Cerebellar cortex (tissue), 1 donor: ENCODE measurements at places on chromosomes 7 and 10.
A peak's percentile ranks its signal among the peaks of the same experiment; 100 is the strongest.

GRCh38 chr7:100211342-100211780, 8.4 kb upstream of the PVRIG start:
- DNase-seq = no peak

- no peak for DNase-seq
These were observed 100.5 kb upstream of the SDK1 start for GRCh38 chr7:3200504-3200903.

DNA sequence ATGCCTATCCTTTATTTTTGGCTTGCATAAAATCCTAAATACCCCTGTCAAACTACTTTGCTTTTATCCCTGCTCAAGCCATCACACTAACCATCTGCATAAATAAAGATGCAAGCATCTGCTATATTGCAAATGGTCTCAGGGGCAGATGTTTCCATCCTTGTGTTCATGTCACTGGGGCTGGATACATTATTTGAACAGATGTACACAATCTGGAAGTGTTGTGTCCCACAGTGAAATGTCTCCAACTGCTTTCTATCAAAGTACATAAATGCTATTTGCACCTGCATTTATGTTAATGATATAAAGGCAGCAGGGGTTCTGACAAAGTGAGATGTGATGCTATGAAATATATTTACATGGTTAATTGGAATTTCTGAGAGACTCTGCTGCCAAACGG, 163.1 kb downstream of the ZNF438 start:
- DNase-seq = no peak

GRCh38 chr7:106947244-106947728, 82.2 kb downstream of the PIK3CG start:
- peak; percentile 80 for DNase-seq

DNA sequence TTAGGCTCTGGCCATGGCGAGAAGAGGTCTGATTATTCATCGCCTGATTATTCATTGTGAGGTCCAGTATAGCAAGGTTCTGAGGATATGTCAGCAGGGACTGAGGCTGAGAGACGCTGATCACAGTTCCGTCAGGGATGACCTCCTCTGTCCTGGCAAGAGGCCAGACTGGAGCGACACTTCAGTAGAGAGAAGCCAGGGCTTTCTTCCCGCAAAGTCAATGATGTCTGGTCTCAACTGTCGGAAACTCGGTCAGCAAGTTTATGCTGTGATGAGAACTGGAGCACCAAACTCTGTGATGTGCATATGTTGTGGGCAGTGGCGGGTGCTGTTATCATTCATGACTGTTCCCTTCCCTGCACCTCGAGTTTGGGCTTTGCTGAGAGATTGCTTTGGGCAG, 29.0 kb upstream of the GNA12 start:
- DNase-seq = no peak

- no peak for DNase-seq
These were observed 12.9 kb downstream of the AGK start for GRCh38 chr7:141563956-141564623.

- no peak for DNase-seq
These were observed 11.1 kb downstream of the HTR7 start for GRCh38 chr10:90846746-90847145.

GRCh38 chr10:62264702-62265436, 3.8 kb downstream of the RTKN2 start:
- peak; percentile 69 for DNase-seq

- DNase-seq = no peak
These were observed 302.0 kb downstream of the TFEC start for GRCh38 chr7:115728518-115728917.

- DNase-seq = no peak
These were observed 102.5 kb downstream of the SAMD9 start for GRCh38 chr7:93015101-93015778.

DNA sequence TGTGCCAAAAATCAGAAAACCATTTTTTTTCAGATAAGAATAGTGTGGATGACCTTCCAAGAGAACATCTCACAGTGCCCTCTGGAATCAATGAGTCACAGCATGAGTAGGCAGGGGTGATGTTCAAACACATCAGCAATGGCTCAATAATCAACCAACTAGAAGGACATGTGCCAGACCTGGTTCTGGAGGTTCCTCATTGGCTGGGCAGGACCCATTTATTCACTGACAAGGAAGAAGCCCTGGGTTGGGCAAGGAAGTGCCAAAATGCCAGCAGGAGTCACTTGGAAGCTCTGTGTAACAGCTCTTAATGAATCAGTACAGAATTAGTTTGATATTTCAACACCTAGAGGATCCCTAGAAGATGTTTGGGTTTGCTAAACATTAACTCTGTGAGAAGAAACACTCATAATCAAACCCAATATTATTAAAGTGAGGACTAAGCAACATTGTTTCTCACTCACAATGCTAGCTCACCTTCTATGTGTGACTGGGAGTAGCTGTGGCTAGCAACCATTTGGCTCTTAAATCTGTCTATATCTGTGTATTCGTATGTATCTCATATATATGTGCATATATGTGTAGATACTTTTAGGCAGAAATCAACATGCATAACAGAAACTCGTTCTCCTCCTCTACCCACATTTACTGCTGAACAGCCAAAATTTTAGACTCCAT, 72.3 kb upstream of the APBB1IP start:
- DNase-seq = no peak

GRCh38 chr10:112148331-112148730, 35.2 kb downstream of the GPAM start:
- DNase-seq = no peak

DNA sequence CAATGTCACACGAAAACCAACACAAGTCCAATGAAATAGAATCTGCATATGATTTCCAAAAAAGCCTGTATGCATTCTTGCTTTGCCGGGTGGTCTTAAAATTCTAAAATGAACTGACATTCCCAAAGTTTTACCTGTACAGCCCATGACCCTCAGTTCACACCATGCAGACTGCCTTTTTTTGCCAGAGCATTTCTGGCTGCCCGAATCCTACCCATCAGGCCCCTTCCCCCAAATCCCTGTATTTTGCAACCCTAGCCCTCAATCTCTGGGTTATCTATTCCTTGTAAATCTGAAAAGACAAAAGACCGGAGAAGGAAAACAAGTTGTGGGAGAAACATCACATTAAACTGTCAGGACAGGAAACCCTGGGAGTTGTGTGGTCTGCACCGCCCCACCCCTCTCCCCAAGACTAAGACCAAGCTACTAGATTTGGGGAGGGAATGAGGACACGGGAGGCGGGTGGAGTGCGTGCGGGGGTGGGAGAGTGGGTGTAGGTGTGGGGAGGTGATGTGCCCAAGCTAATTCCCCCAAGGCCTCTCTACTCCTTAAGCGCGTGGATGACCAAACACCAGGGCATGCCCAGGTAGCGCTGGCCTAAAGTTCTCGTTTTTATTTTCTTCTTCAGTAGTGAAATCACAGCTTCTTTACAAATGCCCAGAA, 1.4 kb downstream of the JCAD start:
- no peak for DNase-seq

DNA sequence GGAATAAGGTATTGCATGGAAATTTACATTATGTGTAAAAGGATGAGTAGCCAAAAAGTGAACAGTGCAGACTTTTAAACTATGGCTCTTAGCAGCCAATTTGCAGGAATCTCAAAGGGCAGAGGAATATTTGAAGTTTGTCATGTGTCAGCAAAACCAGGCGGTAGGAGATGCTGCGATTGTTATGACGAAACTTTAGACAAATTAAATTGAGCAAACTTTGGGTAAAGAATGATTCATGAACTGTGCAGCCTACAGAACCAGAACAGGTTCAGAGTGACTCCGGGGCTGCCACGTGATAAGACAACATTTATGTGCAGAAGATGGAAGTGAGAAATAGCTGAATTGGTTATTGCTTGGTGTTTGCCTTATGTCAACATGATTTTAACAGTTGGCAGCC, 39.2 kb upstream of the CCDC6 start:
- DNase-seq = no peak

GRCh38 chr7:131107337-131108211, 220.1 kb upstream of the MKLN1 start:
- DNase-seq = peak; percentile 90

DNA sequence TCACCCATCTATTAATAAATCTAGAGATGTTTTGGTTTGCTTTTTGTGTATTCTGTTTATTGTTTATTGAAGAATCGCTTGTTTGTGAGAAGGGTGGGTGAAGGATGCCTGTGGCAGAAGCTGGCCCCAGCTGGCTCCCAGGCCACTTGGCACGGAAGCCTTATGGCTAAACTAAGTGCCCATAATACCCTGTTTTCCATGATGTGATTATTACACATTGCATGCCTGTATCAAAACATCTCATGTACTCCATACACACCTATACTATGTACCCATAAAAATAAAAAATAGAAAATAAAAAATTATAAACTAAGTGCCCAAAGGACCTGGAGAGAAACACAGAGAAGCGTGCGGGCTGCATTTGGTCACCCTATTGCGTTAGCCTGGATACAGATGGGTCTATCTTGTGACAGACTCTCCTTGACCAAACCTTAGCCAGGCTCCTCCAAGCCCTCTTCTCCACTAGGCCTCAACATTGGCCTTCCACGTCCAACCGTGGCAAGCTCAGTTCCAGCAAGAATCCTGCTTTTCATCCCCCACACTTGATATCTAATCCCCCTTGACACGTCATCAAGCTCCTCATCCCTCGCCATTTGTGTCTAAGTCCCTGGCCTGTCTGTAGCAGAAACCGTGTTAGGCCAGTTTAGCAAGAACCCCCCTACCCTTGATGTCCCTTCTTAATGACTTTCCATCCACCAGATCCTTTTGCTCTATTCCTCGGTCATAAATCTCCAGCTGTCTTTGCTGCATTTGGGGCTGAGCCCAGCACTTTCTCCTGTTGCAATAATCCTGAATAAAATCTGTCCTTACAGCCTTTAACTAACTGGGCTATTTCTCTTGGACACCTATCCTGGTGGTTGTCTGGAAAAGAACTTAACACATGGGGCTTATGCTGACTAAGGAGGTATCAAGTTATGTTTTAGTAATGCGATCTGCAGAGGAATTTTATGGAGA, 245.2 kb downstream of the TNS3 start:
- DNase-seq = no peak

GRCh38 chr10:58820386-58820785, 307.7 kb downstream of the BICC1 start:
- no peak for DNase-seq

GRCh38 chr10:125344573-125345171, 184.3 kb upstream of the CTBP2 start:
- peak; percentile 63 for DNase-seq

DNA sequence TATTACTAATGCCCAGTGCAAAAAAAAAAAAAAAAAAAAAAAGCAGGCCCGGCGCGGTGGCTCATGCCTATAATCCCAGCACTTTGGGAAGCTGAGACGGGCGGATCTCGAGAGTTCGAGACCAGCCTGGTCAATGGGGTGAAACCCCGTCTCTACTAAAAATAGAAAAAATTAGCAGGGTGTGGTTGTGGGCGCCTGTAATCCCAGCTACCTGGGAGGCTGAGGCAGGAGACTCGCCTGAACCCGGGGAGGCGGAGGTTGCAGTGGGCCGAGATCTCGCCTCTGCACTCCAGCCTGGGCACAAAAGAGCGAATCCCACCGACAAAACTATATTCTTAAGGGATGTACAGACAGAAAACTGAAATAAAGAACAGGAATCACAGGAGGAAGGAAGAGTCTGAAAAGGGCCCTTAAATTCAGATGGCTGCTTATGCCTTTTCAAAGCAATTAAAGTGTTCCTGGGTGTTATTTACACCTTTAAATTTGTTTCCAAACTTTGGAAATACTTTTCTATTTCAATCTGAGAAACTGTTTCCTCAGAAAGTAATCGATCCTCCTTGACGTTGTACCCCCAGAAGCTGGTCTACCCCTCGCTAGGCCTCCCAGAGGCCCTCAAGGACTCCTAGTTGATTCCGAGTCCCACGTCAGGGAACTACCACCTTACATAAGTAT, 2.0 kb upstream of the KMT2E start:
- no peak for DNase-seq

DNA sequence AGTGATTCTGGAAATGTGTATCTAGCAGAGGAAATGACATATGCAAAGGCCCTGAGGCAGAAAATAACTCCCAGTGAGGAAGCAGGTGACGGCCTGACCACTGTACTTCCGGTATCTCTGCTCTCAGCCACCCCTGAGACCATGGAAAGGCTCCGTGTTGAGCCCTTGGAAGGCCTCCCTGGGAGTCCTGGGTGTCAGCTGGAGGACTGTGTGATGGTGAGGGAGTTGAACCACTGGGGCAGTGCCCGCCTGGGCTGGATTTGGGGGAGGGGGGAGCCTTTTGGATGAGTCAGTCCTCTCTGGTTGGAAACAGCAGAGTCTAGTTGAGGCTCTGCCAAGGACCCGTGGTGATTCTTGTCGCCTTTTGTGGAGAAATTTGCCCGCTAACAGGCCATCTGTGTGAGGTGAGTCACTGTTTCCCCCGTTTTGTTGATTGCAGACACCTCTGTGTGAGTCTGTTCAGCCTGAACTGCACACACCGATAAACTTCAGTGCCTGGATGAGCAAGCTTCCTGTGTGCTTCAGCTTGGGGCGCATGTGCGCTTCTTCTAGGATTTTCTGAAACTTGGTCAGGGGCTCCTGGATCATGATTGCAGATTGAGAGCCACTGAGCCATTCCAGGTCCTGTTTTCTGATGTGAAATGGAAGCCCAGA, 98.6 kb downstream of the GRK5 start:
- peak; percentile 28 for DNase-seq

GRCh38 chr10:23656735-23657134, 217.9 kb downstream of the OTUD1 start:
- DNase-seq = peak; percentile 5

GRCh38 chr10:27774831-27775230, 29.2 kb upstream of the MKX start:
- DNase-seq = no peak

DNA sequence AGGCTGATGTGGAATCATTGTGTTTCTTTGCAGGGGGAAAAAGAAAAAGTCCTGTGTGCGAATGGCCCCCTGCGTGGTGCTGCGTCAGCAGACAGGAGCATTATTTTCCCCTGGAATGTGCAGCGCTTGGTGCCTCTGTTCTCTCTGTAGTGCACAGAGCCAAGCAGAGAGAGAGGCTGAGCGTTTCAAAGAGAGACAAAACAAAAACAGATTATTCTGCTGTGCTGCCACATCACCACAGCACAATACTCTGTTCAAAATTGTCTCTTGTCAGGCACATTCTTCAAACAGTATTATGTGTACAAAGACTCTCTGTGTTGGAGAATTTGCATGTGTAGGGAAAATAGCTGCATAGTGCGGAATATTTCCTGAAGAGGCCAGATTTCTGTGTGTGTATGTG, 609.0 kb downstream of the SDK1 start:
- no peak for DNase-seq

DNA sequence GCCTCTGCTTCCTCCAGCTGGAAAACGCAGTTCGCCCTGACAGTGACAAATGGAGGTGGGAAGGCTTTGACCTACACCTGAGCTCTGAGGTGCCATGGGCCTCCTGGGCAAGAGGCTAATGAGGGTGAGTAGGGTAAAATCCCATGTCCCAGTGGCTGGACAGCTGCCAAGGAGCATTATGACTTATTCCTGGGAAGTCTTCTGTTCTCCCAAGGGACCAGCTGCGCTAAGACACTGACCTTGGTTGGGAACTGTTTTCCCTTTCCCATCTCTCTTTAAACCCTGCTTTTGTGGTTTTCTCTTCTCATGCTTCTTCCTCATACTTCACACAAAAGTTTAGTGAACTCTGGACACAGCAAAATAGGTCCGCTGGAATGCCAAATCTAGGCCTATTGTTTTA, 72.6 kb downstream of the COPG2 start:
- no peak for DNase-seq
